ENCODE measurements at places on chromosomes 5 and 9.

GRCh38 chr5:93831449-93831848 is 90.0 kb upstream of the POU5F2 start:
- no peak for DNase-seq

DNA sequence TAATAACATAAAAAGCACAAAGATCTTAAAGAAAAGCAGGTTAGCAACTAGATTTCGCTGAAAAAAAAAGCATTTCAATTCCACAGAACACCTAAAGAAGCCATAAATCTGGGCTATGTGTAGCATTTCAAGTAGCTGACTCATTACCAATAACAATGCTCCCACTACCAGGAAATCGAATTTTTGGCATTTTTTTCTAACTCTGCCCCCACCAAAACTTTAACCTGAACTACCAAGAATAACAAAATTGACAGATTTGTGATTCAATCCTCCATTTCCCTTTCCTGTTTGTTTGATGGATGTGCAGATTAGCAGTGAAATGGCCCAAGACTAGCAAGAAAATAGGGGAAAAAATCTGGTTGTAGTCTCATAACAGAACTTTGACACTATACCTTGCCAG is 180.2 kb downstream of the RASEF start:
- DNase-seq = no peak

GRCh38 chr5:104789366-104789765 is 1226.8 kb upstream of the NUDT12 start:
- DNase-seq = no peak

- DNase-seq = no peak
These were observed at the start of gene FGF10 for GRCh38 chr5:44389090-44389822. FGF10 (minus strand) TSS chr5:44389420; CDS start chr5:44388682, 738 bp downstream.

DNA sequence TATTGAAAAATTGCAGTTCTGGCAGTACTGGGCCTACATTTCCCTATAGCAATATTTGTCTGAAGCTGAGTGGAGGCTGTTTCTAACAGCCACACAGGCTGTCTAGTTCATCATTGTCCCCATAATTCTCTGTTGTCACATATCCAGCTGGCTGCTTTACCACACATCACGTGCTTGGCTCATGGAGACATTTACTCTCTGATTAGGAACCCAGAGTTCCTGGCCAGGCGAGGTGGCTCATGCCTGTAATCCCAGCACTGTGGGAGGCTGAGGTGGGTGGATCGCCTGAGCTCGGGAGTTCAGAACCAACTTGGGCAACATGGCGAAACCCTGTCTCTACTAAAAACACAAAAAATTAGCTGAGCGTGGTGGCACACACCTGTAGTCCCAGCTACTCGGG is 81.4 kb downstream of the PGM5 start:
- no peak for DNase-seq

GRCh38 chr5:80288177-80288576 is 31.6 kb upstream of the SPZ1 start:
- DNase-seq = no peak

Data from 8988T (cell line).